Endothelial cell (in vitro differentiated cells): ENCODE measurements at places on chromosomes 11 and 22. TPM values are rescaled to one million over a fixed set of nuclear protein-coding genes. Genes with fewer than 3 reads are reported as not detected.
A peak's percentile ranks its signal among the peaks of the same experiment; 100 is the strongest.

- no peak overlapping the region for H3K4me3 ChIP-seq
- peaks cover 4% of the 10 kb centered on the region for H3K27me3 ChIP-seq
- H3K36me3 ChIP-seq = no peaks in the 10 kb centered on the region
- H3K4me1 ChIP-seq = peaks cover 10% of the 10 kb centered on the region
Measured at GRCh38 chr11:122898799-122899198, 16.2 kb downstream of the JHY start.

- H3K36me3 ChIP-seq = no peaks in the 10 kb centered on the region
- no peak overlapping the region for H3K27ac ChIP-seq
- H3K4me3 ChIP-seq = no peak overlapping the region
Measured at GRCh38 chr22:49040111-49040510, 787.6 kb downstream of the BRD1 start.

DNA sequence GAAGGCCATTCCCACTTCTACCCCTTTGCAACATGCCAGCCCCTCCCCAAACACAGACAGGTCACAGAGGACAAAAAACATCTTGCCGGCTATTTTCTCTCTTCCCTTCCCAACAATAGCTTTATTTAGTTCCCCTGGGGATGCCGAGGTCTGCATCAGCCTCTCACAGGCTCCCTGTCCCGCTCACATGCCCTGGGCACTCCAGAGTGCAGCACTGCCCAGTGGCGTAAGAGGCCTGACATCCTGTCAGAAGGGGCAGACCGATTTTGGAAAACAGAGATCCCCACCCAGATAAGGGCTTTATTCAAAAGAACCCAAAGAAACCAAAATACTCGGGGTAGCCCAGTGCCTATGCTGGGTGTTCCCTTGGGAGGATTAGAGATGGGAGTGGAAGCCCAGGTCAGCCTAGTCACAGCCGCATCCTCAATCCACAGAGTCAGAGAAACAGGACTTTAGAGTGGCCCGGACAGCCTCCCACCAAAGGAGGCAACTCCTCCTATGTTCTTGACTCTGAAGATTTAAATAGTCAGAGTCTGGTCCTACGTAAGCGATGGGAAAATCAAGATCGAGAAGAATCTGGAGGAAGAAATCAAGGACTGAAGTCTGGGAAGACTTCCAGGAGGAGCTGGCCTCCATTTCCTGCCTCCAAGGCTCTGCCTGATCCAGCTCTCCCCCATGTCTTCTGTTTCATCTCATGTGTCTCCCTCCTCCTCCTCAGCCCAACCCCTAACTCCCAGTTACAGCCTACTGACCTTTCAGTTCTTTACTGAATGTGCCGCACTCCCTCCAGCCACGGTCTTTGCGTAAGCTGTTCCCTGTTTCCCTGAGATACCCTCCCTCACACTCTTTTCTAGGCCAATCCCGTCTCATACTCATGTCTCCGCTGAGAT, 129.3 kb downstream of the FBXO7 start:
- peak overlapping the region; percentile 28 for H3K4me3 ChIP-seq
- peaks cover 37% of the 10 kb centered on the region for H3K4me1 ChIP-seq
- H3K27ac ChIP-seq = peak overlapping the region; percentile 41

DNA sequence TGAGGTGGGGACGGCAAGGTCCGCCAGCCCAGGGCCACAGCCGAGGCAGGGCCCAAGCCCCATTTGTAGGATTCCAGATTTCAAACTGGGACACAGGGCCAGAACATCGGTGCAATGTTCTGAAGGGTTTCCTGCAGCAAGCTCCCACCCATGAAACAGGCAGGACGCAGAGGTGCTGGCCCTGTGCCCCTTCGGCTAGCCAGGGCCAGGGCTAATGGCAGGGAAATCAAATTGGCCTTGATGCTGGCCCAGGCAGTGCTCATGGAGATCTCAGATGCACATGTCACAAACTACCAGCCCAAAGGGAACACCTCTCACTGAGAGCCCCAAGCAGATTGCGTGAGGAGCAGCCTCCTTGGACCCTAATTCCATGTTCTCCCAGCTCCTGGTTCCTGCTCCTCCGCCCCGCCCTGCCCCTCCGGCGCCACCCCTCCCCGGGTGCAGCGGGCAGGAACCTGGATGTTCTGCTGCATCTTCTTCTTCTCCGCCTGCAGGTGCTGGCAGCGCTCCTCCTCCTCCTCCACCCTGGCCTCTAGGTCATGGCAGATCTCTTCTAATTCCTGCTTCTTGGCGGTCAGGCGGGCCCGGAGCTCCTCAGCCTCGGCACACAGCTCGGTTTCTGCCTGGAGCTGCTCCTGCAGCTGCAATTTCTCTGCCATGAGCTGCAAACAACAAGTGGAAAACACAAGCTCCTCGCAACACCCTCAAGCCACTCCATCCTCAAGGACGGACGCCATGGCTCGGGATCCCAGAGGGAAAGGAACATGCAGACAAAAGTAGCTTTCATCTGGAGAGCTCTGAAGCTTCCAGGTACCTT, 47.7 kb downstream of the APOL1 start:
- peak overlapping the region; percentile 75 for H3K4me3 ChIP-seq
- peak overlapping the region; percentile 80 for H3K27ac ChIP-seq
- peaks cover 4% of the 10 kb centered on the region for H3K4me1 ChIP-seq
- H3K27me3 ChIP-seq = peaks cover 20% of the 10 kb centered on the region
- no peak for DNase-seq

- no peak overlapping the region for H3K4me3 ChIP-seq
- H3K4me1 ChIP-seq = no peaks in the 10 kb centered on the region
- H3K27me3 ChIP-seq = peaks cover 3% of the 10 kb centered on the region
- no peak for DNase-seq
- H3K27ac ChIP-seq = no peak overlapping the region
Measured at GRCh38 chr22:33542153-33542552, 378.1 kb downstream of the LARGE1 start.

Gene DAGLA
- 3.2 TPM for total RNA-seq

Gene MMP8
- not detected for total RNA-seq
